ENCODE measurements at places on chromosomes 5 and 9.

GRCh38 chr5:92662741-92663140 is 918.3 kb downstream of the NR2F1-AS1 start:
- no peak for DNase-seq

DNA sequence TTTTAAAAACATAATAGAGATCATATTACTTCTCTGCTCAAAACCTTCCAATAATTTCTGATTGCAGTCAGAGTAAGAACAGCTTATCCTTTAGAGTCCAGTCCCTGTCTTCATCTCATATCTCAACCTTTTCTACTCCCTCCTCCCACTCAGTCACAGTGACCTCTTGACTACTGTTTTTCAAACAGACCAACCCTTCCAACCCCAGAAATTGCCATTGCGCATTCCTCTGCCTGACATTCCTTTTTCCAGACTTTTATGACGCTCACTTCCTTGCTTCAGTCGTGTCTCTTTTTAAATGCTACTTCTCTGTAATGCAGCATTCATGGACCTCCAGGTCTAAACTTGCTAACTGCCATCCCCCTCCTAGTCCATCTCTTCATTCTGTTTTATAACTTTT is 800.5 kb downstream of the BRINP1 start:
- peak; percentile 9 for DNase-seq

- peak; percentile 19 for DNase-seq
Observed at GRCh38 chr9:71692337-71692736, 76.0 kb downstream of the CEMIP2 start.

DNA sequence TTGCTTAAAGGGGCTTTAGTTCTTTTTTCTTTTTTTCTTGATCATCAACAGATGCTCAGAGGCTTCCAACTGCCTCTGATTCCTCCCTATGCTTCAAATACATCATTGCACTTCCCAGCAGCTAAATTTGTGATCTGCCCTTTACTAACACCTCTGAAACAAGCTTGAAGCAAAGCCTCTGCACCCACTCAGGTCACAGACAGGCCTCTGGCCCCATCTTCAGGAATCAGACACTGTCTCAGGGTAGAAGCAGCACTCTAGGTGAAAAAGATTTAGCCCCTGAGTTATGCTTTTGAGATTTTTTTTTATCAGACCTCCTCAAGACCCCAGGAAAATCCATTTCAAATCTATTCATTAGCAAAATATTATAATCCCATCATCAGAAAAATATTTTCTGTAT is 91.5 kb downstream of the MAMDC2 start:
- peak; percentile 46 for DNase-seq

DNA sequence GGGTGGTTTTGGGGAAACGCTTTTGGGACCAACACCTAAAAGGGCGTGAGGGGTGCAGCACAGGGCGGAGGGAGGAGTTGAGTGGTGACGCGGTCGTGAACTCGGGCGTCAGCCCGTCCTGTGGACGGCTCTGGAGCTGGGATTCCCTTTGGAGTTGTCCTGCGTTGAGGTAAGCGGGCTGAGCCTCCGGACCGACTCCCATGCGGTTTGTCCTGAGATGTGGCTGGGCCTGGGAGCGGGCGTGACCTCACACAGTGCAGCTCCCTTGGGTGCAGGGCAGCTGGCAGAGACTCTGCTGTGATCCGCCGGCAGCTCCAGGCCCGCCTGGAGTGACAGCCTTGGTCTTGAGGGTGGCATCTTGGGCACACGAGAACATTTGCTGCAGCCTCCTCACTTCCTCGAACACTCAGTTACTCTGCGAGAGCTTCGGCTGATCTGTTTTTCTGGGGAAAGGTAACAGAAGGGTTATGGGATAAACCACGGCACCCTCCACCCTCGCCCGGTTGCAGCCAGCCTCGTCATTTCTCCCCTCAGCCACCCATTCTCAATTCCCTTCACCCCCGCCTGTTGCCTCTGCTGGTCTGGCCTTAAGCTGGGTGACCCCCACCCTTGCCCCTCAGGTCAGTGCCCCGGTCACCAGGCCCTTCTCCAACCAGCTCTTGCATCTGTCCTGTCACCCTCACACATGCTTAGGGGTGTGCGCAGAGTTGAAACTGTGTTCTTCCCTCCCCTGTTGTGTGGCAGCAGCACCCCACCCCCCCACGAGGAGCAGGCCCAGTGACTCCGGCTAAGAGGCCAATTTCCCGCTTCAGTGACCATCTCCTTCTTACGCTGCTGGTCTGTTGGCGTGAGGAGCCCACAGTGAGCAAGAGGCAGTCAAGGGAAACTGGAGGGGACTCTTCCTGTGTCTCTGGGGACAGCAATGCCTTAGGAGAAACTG is 94.2 kb upstream of the COL5A1 start:
- DNase-seq, result no peak

GRCh38 chr5:103617913-103618312 is 55.3 kb upstream of the NUDT12 start:
- DNase-seq, result no peak

- no peak for DNase-seq
Observed at GRCh38 chr5:57836921-57837320, 354.3 kb upstream of the ACTBL2 start.

- no peak for DNase-seq
Observed at GRCh38 chr9:114289571-114290481, 33.1 kb upstream of the ORM1 start.

DNA sequence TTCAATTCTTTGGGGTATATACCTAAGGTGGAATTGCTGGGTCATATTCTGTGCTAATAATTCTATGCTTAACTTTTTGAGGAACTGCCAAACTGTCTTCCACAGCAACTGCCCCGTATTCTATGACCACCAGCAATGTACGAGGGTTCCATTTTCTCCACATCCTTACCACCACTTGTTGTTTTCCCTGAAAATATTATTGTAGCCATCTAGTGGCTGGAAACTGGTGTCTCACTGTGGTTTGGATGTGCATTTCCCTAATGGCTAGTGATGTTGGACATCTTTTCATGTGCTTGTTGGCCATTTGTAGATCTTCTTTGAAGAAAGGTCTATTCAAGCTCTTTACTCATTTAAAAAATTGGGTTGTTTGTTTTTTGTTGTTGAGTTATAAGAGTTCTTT is 30.7 kb downstream of the MSX2 start:
- peak; percentile 42 for DNase-seq

DNA sequence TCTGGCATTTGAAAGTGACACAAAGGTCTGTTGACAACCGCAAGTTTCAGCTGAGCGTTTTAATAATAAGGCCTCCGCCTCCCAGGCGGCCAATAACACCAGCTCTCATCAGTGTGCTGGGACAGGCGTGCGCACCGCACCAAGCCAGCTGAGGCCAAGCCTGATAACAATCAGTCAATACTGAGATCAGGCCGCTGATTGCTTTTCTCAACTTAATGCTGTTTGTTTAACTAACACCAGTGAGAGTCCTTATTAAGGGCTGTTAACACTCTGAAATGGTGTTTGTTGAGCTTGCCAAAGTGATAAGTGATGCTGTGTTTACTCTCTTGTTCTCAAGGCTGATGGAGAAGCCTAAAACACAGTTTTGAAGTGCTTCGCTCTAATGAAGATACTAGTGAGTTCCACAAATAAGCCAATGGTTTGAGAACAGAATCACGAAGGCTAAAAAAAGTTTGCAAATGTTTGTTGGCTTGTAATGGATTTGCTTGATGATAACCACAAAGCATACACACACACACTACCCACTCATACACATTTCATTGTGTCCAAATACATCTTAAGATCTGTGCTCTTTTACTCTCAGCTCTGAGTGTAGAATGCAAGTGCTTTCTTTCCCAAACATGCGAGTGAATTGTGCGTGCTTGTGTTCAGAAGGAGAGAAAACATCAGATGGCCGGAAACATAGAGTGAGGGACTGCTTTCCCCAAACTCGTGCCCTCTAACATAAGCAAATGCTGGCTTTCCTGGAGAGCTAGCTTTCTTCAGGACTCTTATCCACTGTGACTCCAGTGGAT is 330.4 kb upstream of the KLF4 start:
- DNase-seq, result no peak

DNA sequence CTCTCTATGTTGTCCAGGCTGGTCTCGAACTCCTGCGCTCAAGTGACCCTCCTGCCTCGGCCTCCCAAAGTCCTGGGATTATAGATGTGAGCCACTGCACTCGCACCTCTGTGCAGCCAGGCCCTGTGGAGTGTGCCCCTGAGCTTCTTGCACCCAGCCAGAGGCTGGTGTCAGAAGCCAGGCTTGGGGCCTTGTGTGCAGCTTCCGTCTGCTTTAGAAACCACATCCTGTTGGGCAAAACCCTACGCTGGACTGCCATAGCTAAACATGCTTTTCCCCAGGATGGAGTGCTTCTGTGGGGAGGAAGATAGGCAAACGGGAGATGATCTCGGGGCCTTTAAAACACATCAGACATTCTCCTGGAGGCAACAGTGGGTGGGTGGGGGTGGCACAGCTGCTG is 40.1 kb downstream of the PRRT1B start:
- peak; percentile 44 for DNase-seq

- DNase-seq, result no peak
Observed at GRCh38 chr9:97866848-97867247, 13.8 kb downstream of the FOXE1 start.

GRCh38 chr5:148416416-148416815 is 32.7 kb downstream of the FBXO38 start:
- no peak for DNase-seq

- no peak for DNase-seq
Observed at GRCh38 chr9:99818500-99818899, 3.2 kb upstream of the NR4A3 start.

DNA sequence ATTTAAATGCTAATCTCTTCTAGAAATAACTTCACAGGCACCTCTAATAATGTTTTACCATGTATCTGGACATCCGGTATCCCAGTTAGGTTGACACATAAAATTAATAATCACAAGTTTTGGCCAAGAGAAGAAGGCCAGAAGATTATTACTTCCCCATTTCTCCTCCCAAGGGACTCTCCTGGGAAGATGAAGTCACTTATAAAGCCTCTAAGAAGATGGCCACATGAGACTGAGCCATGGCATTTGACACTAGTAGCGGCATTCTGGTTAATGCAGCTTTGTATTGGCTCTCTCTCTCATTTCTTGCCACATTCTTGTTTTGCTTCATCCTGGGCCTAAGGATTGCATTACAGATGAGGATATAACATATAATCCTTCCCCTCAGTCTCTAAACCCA is 34.5 kb upstream of the RASA1 start:
- no peak for DNase-seq

GRCh38 chr5:43412644-43413043 is 453 bp upstream of the CCL28 start:
- DNase-seq, result no peak

GRCh38 chr9:36276781-36277181 is 18.5 kb upstream of the GNE start:
- peak; percentile 89 for DNase-seq

DNA sequence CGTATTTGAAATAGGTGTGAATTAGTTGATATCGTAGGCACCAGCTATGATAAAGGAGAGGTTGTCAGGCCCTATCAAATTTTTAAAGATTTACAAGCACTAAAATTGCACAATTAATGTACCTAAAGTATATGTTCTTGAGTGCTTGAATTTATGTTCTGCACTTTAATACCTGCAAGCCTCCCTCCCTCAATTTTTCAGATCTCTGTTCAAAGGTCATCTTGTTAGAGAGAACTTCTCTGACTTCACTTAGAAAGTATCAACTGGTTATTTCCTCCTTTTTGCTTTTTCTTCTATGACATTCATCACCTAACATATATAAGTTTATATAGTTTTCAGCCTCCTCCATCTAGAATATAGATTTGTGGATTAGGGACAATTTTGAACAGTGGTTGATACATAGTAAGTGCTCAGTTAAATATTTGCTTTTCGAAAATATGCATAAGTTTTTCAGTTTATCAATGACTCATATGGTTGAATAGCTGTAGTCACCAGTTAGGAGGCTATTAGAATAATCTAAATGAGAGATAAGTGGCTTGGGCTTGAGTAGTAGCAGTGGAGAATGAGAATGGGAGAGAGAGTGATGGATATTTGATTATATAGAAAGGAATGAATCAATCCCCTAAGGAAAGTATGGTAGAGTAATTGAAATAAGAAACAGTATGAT is 37.3 kb downstream of the LOX start:
- DNase-seq, result no peak

GRCh38 chr5:50547303-50547702 is 106.2 kb upstream of the EMB start:
- no peak for DNase-seq
